ENCODE measurements at places on chromosomes 5 and 9. TPM values are rescaled to one million over a fixed set of nuclear protein-coding genes. Genes with fewer than 3 reads are reported as not detected.

- DNase-seq = peak; percentile 50
- no peaks in the 10 kb centered on the region for H3K36me3 ChIP-seq
- H3K4me1 ChIP-seq = peaks cover 43% of the 10 kb centered on the region
- H3K27ac ChIP-seq = peak overlapping the region; percentile 29
These were observed 63.7 kb downstream of the CXXC5 start for GRCh38 chr5:139711906-139712224.

- no peaks in the 10 kb centered on the region for H3K27me3 ChIP-seq
- no peaks in the 10 kb centered on the region for H3K36me3 ChIP-seq
- no peak for DNase-seq
- H3K4me1 ChIP-seq = no peaks in the 10 kb centered on the region
These were observed 259.1 kb downstream of the GABRB2 start for GRCh38 chr5:161287436-161287835.

The PKD2L2 gene
- 1.2 TPM for total RNA-seq

The TMEM171 gene
- total RNA-seq = 0.71 TPM

DNA sequence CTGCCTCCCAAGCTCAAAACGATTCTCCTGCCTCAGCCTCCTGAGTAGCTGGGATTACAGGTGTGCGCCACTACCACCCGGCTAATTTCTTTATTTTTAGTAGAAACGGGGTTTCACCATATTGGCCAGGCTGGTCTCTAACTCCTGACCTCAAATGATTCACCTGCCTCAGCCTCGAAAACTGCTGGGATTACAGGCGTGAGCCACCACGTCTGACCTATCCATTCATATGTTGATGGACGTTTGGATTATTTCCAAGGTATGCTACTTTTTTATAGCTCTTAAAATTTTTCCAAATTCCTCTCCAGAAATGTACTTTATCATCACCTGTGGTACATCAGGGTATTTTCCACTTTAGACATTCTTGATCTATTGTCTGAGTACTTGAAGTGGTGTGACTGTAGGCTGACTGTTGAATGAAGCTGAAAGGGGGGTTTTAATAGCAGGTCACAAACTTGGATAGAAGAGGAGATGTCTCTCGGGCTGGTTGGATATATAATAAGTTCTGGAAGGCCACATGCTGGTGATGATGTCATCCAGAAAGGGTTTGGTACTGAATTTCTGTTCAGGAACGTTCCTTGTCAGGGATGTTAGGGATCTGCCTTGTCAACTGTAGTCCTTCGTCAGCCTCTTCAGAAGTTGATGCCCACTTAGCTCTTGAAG lies 7.4 kb downstream of the CTNNA1 start:
- DNase-seq = no peak
- no peak overlapping the region for H3K4me3 ChIP-seq
- H3K36me3 ChIP-seq = peaks cover 43% of the 10 kb centered on the region
- no peak overlapping the region for H3K27ac ChIP-seq
- peaks cover 6% of the 10 kb centered on the region for H3K4me1 ChIP-seq
- no peaks in the 10 kb centered on the region for H3K27me3 ChIP-seq

GRCh38 chr5:6611334-6612256 lies 21.2 kb downstream of the NSUN2 start:
- H3K4me3 ChIP-seq = no peak overlapping the region
- H3K36me3 ChIP-seq = peaks cover 82% of the 10 kb centered on the region
- H3K27ac ChIP-seq = no peak overlapping the region
- no peaks in the 10 kb centered on the region for H3K27me3 ChIP-seq
- DNase-seq = no peak
- peaks cover 7% of the 10 kb centered on the region for H3K4me1 ChIP-seq

GRCh38 chr9:125085703-125086477 lies 57.4 kb downstream of the SCAI start:
- DNase-seq = no peak
- H3K27ac ChIP-seq = no peak overlapping the region
- no peaks in the 10 kb centered on the region for H3K4me1 ChIP-seq
- no peaks in the 10 kb centered on the region for H3K27me3 ChIP-seq
